D721Med (cell line): ENCODE measurements at places on chromosomes 13 and 19.

DNA sequence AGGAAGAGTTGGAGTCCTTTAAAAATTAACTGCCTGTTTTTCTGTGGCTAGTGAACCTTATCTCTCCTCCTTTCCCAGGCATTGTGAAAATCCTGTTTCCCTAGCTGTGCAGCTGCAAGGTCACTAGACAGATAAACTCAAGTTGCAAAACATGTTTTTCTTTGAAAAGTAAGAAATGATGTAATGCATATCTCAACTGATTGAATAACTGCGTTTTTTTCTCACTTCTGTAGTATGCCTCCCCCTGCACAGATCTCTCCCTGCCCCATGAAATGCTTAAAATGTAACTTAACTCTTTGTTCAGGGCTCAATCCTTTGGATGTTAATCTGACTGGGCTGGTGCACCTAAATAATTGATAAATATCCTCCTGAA is 27.7 kb upstream of the CYSLTR2 start:
- no peak for DNase-seq

GRCh38 chr13:23159205-23159759 is 21.5 kb upstream of the SGCG start:
- DNase-seq = peak; percentile 45

- DNase-seq = no peak
Measured at GRCh38 chr13:81540777-81541176, 1199.9 kb upstream of the SPRY2 start.

GRCh38 chr13:65034266-65034665 is 2195.9 kb downstream of the PCDH9 start:
- no peak for DNase-seq

- no peak for DNase-seq
Measured at GRCh38 chr19:10043286-10043927, 30.1 kb downstream of the RDH8 start.

DNA sequence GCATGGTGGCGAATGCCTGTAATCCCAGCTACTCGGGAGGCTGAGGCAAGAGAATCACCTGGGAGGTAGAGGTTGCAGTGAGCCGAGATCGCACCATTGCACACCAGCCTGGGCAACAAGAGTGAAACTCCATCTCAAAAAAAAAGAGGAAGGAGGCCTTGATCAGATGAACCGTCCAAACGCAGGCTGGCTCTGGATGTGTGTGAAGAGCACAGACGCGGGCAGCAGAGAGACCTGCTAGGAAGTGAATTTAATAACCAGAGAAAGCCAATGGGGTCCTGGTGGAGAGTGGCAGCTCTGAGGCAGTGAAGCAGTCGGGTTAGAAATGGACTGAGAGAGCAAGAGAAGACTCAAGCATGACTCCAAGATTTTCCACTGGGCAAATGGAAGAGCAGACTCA is 136.5 kb downstream of the RNF17 start:
- no peak for DNase-seq

- DNase-seq = no peak
Measured at GRCh38 chr19:40646743-40647254, 43.7 kb downstream of the NUMBL start.

DNA sequence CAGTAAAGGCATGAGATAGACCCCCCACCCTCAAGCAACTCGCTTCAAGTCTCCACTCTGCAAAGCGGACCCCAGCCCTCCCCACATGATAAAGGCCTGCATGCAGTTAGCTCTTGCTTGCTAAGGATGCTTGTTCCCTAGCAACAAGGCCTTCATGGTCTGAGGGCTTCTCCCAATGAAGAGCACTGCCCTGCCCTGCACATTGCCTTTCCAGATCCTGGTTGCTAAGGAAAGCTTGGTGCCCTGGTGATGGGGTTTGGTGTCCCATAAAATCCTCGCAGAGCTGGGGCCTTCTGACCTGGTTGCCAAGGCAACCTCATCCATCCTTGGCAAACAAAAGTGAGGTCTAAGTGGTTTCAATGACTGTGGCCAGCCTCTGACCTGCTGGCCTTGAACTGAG is 6.0 kb downstream of the DBP start:
- DNase-seq = no peak

DNA sequence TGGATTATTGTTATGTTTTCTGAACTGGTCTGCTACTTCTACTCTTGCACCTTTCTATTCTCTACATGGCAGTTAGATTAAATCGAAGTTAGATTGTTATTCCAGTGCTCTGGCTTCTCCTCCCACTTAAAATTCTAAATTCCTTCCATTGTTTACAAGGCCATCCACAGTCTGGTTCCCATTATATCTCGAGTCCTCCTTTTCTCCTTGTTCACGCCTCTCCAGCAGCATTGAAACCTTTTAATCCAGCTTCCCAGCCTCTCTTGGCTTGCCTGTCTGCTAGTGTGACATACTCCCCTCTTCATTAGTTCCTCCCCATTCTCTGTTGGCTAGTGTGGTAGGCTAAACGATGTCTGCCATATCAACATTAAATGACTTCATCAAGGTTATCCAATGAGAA is 54.5 kb downstream of the DNAJC15 start:
- DNase-seq = no peak

DNA sequence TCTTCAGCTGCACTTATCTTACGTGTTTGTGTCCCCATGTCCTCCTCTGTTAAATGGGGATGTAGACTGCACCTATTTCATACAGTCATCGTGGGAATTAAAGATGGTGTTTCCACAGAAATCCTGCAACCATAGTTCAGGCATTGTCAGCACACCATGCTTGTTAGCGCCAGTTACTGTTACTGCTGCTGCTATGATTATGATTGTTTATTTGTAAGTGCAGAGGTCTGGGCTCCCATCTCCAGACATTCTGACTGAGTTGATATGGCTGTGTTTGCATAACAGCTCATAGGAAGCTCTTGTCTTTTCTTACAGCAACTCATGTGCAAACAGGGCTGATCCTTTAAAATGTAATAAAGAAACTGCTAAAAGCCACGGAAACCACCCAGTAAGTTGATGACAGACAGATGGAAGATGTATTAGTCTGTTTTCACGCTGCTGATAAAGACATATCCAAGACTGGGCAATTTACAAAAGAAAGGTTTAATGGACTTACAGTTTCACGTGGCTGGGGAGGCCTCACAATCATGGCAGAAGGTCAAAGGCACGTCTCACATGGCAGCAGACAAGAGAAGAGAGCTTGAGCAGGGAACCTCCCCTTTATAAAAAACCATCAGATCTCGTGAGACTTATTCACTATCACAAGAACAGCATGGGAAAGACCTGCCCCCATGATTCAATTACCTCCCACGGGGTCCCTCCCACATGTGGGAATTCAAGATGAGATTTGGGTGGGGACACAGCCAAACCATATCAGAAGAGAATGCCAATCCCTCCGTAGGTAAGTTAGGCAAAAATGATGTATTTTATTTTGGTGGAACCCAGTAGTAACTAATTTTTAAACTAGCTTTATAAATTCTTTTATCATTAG is 1.6 kb downstream of the ZSCAN5A start:
- DNase-seq = no peak

- no peak for DNase-seq
Measured at GRCh38 chr19:39826311-39826945, 7.5 kb downstream of the DYRK1B start.

DNA sequence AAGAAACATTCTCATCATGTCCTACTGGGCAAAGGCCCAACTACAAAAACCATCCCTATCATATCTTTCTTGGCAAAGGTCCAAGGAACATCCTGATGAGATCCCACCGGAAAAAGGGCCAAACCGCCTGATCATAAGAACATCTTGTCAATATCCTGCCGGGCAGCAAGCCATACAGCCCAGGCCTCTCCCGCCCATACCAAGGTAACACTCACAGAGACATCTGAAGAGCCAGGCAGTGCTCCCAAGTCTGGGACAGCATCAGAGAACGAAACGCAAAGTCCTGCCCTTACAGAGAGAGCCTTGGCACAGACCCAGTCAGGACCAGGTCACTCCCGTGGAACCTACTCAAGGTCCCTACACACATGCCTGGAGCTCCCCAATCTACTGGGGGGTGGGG is 18.5 kb upstream of the ZNF331 start:
- DNase-seq = no peak

DNA sequence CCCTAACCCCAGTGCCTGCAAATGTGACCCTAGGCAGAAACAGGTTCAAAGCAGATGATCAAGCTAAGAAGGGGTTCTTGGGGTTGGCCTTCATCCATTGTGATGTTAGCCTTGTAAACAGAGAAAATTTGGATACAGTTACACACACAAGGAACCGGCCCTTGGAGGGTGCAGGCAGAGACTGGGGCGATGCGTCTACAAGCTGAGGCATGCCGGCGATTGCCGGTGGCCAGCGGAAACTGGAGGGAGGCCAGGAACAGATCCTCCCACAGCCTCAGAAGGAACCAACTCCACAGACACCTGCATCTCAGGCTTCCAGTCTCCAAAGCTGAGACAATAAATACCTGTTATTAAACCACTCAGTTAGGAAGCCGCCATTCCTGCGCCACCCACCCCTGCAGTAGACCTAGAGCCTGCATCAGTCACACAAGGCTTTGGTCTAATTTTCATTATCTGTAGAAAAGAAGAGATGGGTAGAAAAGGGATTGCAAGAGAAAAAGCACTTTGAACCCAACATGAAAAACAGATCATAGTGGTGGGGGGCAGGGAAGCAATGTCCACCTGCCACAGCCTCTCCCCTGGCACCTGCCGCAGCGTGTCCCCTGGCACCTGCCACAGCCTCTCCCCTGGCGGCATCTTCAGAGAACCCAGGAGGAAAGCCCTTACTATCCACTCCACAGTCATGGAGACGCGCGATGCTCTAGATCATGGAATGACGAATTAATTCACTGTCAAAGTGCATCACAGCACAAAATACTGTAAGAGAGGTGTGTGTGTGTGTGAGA is 119.7 kb upstream of the SOX1 start:
- no peak for DNase-seq

GRCh38 chr19:36032251-36033104 is at the start of gene CLIP3:
CLIP3 (minus strand) TSS chr19:36032873; CDS start chr19:36032357, 516 bp downstream.
- DNase-seq = peak; percentile 98

DNA sequence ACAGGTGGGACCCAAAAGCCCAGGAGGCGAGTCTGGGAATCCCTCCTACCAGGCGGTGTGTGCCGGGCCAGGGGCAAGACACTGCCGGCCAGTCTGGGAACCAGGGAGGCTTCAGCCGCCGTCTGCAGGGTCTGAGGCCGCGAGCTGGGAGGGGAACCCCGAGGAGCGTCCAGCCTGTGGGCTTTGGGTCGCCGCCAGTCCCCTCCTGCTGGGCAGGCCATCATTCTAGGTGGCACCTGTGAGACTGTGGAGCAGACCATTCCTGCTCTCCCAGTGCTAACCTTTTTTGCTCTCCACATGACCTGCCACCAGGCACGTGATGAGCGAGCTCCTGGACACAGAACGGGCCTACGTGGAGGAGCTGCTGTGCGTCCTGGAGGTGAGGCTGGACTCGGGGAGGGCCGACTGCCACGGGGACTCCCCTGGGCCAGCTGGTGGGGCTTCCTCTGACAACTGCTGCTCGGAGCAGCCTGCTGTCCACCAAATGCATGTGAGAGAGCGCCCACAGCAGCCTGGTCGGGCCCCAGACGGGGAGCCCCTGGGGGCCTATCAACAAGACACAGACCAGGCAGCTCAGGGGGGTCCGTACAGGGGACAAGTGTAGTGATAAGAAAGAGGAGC is 24.6 kb upstream of the F7 start:
- DNase-seq = no peak

- DNase-seq = no peak
Measured at GRCh38 chr13:95441326-95441725, 111.2 kb upstream of the CLDN10 start.

DNA sequence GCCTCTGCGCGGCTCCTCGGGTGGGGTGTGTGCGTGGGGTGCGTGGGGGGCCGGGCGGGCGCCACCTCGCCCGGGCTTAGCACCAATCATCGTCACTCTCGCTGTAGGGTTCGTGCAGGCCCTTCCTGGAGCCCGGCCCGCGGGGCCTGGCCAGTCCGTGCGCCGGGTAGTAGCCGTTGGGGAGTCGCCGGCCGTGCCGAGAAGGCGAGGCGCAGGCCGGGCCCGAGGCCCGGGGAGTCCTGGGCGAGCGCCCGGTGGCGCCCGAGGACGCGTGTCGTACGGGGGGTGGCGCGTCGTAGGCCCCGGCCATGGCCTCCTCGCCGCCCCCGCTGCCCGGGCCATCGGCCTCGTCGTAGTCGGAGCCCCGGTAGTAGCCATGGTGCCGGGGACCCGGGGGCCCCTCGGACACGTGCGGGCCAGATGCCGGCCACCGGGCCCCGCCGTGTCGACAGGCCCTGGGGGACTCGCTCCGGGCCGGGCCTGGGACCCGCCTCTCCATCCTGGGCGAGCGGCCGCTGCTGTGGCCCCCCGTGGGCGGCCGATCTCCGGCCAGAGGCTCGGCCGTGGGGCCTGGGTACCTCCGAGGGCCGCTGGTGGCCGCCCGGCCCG is 57.1 kb downstream of the IER2 start:
- no peak for DNase-seq

DNA sequence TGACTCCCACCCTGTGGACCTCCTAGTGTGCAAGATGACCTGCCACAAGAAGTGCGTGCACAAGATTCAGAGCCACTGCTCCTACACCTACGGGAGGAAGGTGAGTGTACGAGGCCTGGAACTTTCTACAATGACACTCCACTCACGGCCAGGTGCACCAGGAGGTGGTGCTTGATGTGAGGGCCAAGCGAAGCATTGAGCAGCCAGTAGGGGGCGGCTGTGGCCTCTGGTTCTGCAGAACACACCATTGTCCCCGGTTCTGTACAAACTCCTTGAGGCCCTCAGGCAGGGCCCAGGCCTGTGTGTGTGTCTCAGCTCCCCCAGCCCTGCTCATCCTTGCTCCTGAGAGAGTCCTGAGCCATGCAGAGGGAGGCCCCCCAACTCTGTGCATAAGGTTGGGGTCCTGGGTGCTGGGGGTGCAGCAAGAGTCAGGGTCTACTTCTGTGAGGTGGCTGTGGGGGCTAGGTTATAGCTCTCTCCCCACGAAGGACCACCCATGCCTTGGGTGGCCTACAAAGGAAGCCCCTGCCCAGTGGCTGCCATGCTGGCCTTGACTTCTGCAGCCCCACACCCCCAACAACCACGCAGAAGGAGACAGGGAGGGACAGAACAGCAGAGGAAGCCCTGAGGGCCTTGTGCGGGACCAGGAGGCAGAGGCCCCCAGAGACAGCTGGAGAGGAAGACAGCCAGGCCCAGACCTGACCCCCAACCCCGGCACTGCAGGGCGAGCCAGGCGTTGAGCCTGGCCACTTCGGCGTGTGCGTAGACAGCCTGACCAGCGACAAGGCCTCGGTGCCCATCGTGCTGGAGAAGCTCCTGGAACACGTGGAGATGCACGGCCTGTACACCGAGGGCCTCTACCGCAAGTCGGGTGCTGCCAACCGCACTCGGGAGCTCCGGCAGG is 9.7 kb upstream of the USE1 start:
- peak; percentile 84 for DNase-seq
